ENCODE measurements at places on chromosomes 16 and 17.

GRCh38 chr17:36095992-36096391, 6.0 kb upstream of the CCL3 start:
- no peak for DNase-seq

- DNase-seq = no peak
Observed at GRCh38 chr16:4688674-4689045, 4.7 kb upstream of the NUDT16L1 start.

DNA sequence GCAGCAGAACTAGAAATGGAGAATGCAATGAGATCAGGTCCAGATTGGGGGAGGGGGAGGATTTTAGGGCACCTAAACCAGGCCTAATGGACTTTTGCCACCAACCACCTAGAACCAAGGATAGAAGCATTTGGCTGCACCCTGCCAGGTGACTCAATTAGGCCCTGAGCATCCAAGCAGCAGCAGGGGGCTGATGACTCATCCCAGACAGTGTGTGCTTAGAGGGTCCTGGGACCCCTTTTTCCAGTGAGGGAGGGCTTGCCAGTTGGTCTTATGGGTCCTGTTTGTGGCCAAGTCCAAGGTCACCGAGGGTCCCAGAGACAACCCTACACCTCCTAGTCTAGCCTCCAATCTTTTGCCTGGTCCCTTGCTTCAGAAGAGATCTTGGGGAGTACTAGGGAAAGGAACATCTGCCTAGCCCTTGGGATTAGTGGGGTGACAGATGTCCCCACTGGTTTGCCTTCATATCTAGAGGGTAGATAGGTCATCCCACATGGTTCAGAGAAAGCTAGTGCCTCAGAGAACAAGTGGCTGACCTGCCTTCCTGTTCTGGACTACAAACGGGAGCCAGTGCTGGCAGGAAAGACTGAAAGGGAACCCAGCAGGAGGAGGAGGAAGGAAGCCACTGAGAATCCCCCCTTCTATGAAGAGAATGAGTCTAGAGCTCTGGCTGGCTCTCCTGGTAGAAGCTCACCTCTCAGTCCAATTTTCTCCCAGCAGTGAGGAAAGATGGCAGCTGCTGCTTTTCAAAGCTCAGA, 1.6 kb upstream of the TBKBP1 start:
- no peak for DNase-seq

- DNase-seq = no peak
Observed at GRCh38 chr17:77867308-77867781, 91.2 kb upstream of the TNRC6C start.

All from AG08396 (cell line).